ENCODE measurements at places on chromosomes 3 and 15. TPM values are rescaled to one million over a fixed set of nuclear protein-coding genes. Genes with fewer than 3 reads are reported as not detected.
A peak's percentile ranks its signal among the peaks of the same experiment; 100 is the strongest.

Gene TP63
- not detected for total RNA-seq

DNA sequence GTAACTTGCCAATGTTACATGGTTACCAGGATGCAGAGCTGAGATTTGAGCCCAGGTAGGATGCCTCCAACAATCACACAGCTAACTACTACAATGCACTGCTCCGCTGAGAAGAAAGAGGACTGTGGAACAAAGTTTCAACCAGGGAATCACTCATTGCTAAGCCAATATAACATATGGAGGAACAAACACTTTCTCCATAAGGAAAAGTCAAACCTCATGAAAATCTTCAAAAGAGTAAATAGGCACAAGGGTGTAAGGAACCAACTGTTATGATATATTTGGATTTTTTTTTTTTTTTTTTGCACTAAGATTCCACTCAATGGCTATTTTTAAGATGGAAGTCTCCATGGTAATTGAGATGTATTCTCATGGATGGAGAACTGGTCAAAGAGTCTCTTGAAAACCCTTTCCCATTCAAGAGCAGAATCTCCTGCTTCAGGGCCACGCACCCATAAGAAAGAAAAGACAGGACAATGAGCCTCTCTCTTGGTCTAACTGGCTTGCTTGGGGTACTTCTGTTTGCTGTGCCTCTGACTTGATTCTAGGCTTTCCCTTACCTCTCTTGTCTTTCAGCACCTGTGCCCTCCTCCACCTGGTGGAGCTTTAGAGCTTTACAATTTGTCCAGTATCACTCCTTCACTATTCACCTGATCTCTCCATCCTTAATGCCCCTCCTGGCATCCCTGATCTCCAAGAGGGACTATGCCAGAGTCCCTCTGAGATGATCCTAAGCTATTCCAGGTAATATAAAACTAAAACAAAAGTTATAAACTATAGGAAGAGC, 252.8 kb downstream of the NTRK3 start:
- no peak overlapping the region for H3K4me3 ChIP-seq
- no peaks in the 10 kb centered on the region for H3K27me3 ChIP-seq
- DNase-seq = peak; percentile 40
- H3K36me3 ChIP-seq = no peaks in the 10 kb centered on the region
- H3K4me1 ChIP-seq = no peaks in the 10 kb centered on the region

DNA sequence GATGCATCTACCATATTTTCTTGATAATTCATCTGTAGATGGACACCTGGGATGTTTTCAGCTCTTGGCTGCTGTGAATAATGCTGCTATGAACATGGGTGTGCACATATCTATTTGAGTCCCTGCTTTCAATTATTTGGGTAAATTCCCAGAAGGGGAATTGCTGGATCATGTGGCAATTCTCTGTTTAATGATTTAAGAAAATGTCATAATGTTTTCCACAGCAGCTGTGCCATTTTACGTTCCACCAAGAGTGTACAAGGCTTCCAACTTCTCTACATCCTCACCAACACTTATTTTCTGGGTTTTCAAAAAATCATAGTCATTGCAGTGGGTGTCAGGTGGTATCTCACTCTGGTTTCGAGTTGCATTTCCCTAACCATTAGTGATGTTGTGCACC, 64.4 kb downstream of the NSMCE3 start:
- H3K36me3 ChIP-seq = no peaks in the 10 kb centered on the region
- no peak overlapping the region for H3K27ac ChIP-seq
- H3K4me1 ChIP-seq = peaks cover 2% of the 10 kb centered on the region
- DNase-seq = no peak

- H3K36me3 ChIP-seq = no peaks in the 10 kb centered on the region
- no peaks in the 10 kb centered on the region for H3K27me3 ChIP-seq
- H3K27ac ChIP-seq = no peak overlapping the region
- no peak for DNase-seq
Observed at GRCh38 chr3:171758109-171758508, 52.2 kb downstream of the PLD1 start.

DNA sequence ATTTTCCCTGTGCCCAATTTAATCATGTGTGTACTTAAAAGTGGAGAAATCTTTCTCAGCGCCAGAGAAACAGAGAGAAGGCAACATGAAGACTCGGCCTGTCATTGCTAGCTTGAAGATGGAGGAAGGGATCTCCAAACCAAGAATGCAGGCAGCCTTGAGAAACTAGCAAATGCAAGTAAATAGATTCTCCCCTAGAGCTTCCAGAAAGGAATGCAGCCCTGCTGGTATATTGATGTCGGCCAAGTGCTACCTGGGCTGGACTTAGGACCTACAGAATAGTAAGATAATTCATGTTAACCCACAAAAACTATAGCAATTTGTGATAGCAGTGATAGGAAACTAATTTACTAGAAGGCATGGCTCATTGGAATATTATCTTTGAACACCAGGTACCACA, 150.9 kb upstream of the ABI3BP start:
- no peak for DNase-seq
- H3K4me3 ChIP-seq = no peak overlapping the region

DNA sequence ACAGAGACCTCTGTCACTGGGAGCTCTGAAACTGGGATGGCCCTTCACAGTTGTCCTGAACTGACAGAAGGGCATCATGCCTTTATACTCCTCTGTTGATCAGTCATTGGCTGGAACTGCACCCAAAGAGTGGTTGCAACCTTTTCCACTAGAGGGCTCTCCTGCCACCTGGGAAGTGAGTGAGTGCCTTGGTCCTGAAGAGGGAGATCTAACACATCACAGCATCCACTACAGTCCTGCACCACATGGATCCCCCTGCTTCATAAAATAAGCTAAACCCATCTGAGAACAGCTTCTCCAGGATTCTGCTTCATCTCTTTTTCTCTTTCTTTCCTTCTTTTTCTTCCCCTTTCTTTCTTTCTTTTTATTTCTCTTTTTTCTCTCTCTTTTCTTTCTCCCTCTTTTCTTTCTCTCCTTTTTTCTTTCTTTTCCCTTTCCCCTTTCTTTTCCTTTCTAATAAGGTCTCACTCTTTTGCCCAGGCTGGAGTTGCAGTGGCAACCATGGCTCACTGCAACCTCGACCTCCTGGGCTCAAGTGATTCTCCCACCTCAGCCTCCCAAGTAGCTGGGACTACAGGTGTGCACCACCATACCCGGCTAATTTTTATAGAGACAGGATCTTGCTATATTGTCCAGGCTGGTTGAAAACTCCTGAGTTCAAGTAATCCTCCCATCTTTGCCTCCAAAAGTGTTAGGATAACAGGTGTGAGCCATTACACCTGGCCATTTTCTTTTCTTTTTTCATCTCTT, 42.8 kb upstream of the RAF1 start:
- no peak overlapping the region for H3K4me3 ChIP-seq
- H3K4me1 ChIP-seq = no peaks in the 10 kb centered on the region
- H3K27ac ChIP-seq = no peak overlapping the region
- DNase-seq = peak; percentile 90
- no peaks in the 10 kb centered on the region for H3K27me3 ChIP-seq

- no peaks in the 10 kb centered on the region for H3K4me1 ChIP-seq
- no peak for DNase-seq
- no peaks in the 10 kb centered on the region for H3K36me3 ChIP-seq
- H3K27ac ChIP-seq = no peak overlapping the region
- H3K27me3 ChIP-seq = no peaks in the 10 kb centered on the region
Observed at GRCh38 chr3:129038121-129038855, 22.3 kb upstream of the GP9 start.

DNA sequence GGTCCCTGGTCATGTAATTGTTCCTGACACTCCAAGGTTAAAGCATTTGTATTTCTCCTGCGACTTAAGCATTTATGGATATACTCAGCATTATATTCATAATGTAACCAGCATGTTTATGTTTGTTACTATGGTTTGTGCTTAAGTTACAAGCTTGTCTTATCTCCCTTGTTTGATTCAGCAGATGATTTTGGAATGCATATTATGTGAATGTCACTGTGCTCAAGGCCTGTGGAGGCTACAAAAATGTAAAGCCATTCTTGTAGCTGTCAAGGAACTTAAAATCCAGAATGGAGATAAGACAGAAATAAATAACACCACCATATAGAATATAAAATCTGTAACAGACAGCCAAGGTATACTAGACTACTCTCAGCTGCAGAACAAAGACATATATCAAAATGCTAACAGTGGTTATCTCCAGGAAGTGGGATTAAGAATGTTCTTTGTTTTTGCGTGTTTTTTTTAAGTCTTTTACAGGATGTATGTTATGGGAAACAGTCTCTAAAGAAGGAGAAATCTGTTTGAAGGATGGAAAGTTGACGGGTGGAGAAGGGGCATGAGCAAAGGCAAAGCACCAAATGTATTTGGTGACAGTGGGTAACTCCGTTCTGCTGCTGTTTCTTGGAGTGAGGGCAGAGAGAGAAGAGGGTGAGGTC, 61.4 kb downstream of the IGF2BP2 start:
- DNase-seq = no peak
- peaks cover 5% of the 10 kb centered on the region for H3K4me1 ChIP-seq
- H3K27ac ChIP-seq = no peak overlapping the region
- no peaks in the 10 kb centered on the region for H3K27me3 ChIP-seq

DNA sequence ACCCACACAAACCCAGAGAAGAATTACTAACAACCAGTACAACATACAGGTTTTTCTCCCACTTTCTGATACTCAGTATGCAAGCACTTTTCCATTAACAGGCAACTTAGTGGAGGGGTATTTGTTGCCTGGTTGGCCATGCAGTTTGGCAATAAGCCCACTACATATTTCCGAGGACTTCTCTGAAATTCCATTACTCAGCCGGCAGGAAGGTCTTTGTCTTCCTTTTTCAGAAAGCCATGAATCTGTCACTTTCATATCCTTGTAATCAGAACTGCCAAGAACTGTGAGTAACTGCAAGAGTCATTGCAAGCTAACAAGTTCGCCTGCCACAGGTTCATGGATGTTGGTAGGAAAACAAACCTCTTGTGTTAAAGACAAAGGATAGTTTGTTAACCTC, 422.3 kb upstream of the ROBO1 start:
- H3K4me3 ChIP-seq = no peak overlapping the region
- DNase-seq = no peak
- no peak overlapping the region for H3K27ac ChIP-seq
- no peaks in the 10 kb centered on the region for H3K4me1 ChIP-seq

DNA sequence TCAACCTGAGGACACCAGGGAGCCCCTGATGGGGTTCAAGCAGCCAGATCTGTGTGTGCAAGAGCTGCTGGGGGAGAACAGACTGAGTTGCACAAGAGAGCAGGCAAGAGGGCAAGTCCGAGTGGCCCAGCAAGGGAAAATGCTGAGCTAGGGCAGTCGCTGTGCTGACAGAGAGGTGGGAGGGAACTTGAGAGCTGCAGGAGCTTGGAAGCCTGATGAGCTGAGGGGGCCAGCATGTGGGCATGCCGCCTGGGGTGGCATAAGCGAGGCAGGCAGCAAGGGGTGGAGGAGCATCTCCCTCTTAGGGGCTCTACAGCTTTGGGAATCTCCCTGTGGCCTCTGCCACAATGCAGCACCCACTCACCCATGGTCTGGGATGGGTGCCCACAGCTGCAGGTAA, 4.7 kb upstream of the CORO2B start:
- no peaks in the 10 kb centered on the region for H3K36me3 ChIP-seq
- no peak overlapping the region for H3K27ac ChIP-seq
- peaks cover 1% of the 10 kb centered on the region for H3K27me3 ChIP-seq
- no peak overlapping the region for H3K4me3 ChIP-seq
- DNase-seq = no peak

DNA sequence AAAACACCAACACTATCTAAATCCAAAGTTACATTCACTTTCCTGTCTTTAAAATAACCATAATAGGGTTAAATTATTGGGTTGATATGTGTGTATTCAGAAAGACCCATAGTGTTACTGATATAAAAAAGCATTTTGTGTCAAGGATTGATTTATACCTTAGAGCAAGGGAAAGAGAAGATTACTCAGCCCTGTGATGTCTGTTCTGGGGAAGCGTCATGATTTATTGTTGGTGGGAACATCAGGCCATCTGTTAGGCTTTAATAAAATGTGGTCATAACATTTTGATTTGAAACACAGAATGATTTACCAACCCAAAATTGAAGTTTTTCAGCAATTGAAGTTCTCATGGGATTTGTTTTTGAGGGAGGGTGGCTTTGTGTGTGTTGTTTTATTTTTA, 33.2 kb downstream of the SIDT1 start:
- no peaks in the 10 kb centered on the region for H3K27me3 ChIP-seq
- DNase-seq = no peak
- H3K36me3 ChIP-seq = no peaks in the 10 kb centered on the region
- no peaks in the 10 kb centered on the region for H3K4me1 ChIP-seq
- H3K4me3 ChIP-seq = no peak overlapping the region

DNA sequence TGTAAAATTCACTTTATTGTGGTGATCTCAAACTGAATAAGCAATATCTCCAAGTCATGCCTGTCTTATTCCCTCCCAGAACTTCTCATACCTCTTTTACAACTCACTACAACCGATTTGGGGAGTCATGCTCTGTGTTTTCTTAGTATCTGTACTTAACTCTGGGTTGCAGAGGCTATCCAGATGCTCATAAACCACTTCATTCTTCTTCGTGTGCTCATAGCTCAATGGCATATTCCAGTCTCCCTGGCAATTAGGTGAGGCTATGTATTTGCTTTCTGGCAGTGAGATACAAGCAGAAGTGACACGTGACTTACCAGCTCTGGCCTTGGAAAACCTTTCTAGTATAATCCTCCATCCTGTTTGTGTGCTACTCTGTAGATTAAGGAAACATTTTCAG, 360.9 kb downstream of the ZNF385D start:
- no peaks in the 10 kb centered on the region for H3K27me3 ChIP-seq
- H3K4me3 ChIP-seq = no peak overlapping the region
- peaks cover 39% of the 10 kb centered on the region for H3K36me3 ChIP-seq
- no peaks in the 10 kb centered on the region for H3K4me1 ChIP-seq

- H3K4me1 ChIP-seq = no peaks in the 10 kb centered on the region
- H3K27me3 ChIP-seq = no peaks in the 10 kb centered on the region
- no peak overlapping the region for H3K27ac ChIP-seq
- peaks cover 3% of the 10 kb centered on the region for H3K36me3 ChIP-seq
Observed at GRCh38 chr15:85976986-85977385, 102.7 kb upstream of the AGBL1 start.

DNA sequence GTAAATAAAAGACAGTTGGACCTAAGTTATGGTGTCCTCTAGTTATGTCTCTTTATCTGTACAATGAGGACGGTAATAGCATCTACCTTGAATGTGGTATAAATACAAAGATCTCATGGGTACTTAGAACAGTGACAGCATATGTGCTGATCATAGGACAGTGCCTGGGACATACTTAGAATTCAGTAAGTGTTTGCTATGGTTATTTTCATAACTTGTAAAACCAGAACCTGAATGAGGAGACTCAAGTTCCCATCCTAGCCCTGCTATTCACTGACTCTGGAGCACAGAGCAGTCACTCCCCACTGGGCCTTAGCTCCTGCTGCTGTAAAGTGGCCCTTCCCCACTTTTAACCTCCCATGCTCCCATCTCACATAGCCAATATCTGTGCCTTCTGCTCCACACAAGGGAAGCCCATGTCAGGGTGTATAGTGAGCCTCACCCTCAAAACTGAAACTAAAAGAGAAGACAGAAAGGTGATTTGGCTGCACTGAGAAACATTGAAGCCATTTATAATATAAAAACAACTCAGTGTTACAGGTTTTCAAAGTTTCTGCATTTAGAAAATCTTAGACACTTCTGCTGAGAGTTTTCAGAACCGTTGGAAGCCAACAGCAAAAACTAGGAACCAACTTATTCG, 225.4 kb upstream of the UBE2E2 start:
- H3K36me3 ChIP-seq = no peaks in the 10 kb centered on the region
- H3K4me1 ChIP-seq = no peaks in the 10 kb centered on the region
- no peak for DNase-seq

Gene IL12A
- 0.50 TPM for total RNA-seq

- H3K27ac ChIP-seq = no peak overlapping the region
- H3K36me3 ChIP-seq = no peaks in the 10 kb centered on the region
- H3K4me1 ChIP-seq = no peaks in the 10 kb centered on the region
- peaks cover 81% of the 10 kb centered on the region for H3K27me3 ChIP-seq
- no peak overlapping the region for H3K4me3 ChIP-seq
Observed at GRCh38 chr3:158098834-158099424, 7.3 kb downstream of the SHOX2 start.

Measured in H9 (cell line).